ENCODE measurements at places on chromosomes 4 and X.

GRCh38 chr4:52231526-52231925, 180.4 kb downstream of the SPATA18 start:
- DNase-seq = no peak

DNA sequence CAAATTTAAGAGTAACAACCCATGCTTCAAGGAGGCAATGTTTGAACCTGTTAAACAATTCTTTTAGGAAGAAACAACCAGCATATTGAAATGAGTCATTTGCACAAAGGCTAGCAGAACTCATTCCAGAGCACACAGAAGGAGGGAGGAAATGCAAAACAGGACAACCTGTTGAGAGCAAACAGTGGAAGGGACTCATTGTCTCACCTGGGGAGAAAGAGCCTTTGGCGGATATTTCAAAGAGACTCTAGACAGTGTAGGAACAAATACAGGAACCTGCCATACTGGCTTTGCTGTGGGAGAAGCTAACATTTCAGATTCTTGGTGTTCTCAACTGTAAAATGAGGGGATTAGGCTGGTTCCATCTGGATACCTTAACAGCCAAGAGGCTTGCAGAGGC, 14.8 kb upstream of the RASGEF1B start:
- DNase-seq = no peak

DNA sequence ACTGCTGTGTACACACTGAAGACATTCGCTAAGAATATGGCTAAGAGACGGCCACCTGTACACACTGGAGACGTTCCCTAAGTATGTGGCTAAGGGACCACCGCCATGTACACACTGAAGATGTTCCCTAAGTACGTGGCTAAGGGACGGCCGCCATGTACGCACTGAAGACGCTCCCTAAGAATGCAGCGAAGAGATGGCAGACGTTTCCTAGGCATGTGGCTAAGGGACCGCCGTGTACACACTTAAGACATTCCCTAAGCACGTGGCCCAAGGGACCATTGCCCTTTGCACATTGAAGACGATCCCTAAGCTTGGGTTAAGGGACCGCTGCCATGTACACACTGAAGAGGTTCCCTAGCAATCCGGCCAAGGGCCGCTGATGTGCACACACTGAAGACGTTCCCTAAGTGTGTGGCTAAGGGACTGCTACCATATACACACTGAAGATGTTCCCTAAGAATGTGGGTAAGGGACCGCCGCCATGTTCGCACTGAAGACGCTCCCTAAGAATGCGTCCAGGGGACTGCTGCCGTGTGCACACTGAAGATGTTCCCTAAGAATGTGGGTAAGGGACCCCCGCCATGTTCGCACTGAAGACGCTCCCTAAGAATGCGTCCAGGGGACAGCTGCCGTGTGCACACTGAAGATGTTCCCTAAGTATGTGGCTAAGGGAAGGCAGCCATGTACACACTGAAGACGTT, 36.7 kb downstream of the DHRSX start:
- peak; percentile 60 for DNase-seq

- peak; percentile 9 for DNase-seq
Measured at GRCh38 chr4:89055157-89056080, 1.6 kb downstream of the FAM13A start.

- DNase-seq = peak; percentile 24
Measured at GRCh38 chr4:31467781-31468180, 747.6 kb downstream of the PCDH7 start.

DNA sequence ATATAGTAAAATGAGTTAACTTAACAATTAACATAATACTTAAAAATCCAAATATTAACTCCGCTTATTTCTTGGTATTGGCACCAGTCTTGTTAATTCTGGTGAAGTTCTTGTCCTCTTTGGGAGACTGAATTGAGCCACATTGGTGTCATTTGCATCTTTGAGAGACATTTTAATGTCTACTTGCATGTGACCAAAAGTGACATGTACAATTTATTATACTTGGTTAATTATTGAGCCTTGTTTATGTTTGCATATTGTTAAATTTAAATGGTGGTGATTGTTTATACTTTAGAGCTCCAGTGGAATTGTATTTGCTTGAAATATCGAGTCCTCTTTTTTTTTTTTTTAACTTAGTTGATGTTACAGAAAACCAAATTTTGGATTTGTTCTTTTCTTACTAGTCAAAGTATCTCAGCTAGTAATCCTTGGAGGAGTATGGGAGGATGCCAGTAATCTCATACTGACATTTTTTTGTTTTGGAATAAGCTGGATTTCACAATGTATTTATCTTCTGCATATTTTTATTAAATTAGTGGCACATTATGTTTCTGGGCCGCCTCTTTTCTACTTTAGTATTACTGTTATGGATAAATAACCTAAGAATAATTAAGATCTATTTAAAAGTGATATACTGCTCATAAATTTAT, 3.9 kb downstream of the SPCS3 start:
- DNase-seq = no peak

- peak; percentile 15 for DNase-seq
Measured at GRCh38 chrX:144849141-144849540, 398.2 kb upstream of the SPANXN1 start.

- no peak for DNase-seq
Measured at GRCh38 chrX:118506805-118507480, 11.3 kb downstream of the DOCK11 start.

GRCh38 chrX:14564058-14564457, 34.7 kb downstream of the GLRA2 start:
- no peak for DNase-seq

DNA sequence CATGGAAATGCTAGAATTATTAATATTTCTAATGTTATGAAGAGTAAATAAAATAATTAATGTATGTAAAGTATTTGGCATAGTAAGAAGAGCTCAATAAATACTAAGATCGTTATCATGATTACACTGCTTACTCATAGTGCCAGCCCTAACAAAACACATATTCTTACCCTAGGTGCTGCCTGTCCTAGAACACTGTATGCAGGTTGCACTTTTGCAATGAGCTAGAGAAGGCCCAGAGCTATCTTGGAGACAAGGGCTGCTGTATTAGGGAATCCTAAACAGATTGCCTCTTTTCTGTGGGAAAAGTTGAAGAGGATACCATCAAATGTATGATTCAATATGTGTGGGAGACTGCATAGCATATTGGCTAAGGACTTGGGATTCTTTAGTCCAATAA, 48.0 kb upstream of the TMEM164 start:
- no peak for DNase-seq

- DNase-seq = no peak
Measured at GRCh38 chrX:132153166-132153565, 25.3 kb upstream of the FRMD7 start.

- DNase-seq = no peak
Measured at GRCh38 chr4:78796526-78796925, 20.4 kb downstream of the BMP2K start.

DNA sequence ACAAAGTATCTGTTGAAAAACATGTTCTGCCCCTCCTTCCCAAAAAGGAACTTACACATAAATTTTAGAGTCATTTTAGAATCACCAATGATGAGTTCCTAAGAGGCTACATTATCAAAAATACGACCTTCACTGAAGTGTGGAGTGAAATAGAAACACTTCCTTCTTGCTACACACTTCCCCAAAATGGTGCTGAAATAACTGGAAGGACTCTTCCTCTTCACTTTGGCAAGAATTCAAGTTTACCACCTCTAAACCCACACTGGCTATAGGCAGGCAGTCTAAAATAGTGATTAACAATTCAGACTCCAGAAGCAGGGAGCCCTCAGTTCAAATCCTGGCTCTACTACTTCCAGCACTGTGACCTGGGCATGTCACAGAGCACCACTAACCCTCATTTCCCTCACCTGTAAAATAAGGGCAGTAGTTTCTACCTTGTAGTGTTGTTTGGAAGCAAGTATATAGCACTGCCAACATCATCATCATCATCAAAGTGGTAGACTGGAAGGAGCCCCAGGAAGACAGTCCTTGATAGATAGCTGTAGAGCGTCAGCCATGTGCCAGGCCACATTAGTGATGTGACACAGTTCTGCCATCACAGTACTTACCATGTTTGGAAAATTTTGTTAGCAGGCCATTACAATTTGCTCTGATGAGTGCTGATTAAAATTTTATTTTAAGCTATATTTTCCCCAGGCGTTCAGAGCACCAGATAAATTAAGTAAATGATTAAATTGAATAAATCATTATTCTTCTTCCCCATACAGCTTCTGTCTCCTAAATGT, 103.3 kb downstream of the PARM1 start:
- no peak for DNase-seq

GRCh38 chrX:53768451-53768850, 81.9 kb upstream of the HUWE1 start:
- no peak for DNase-seq

- DNase-seq = peak; percentile 56
Measured at GRCh38 chrX:68693481-68694434, 46.3 kb downstream of the STARD8 start.

DNA sequence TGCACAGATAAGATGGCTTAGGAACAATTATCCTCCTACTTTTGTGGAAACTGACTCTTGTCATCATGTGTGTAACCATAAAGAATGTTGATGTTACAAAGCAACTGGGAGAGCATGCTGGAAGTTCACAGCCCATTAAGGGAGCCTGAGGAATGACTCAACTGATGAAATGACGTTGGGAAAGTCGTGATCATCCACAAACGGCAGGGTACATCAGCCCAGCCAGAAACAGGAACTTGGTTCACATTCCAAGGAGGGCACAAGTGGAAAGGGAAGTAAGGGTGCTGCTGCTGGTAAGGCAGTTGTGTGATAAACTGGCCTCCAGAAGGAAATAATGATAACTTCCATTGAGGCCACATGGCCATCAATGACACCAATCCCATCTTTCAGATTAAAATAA, 6.7 kb downstream of the TEC start:
- peak; percentile 69 for DNase-seq

DNA sequence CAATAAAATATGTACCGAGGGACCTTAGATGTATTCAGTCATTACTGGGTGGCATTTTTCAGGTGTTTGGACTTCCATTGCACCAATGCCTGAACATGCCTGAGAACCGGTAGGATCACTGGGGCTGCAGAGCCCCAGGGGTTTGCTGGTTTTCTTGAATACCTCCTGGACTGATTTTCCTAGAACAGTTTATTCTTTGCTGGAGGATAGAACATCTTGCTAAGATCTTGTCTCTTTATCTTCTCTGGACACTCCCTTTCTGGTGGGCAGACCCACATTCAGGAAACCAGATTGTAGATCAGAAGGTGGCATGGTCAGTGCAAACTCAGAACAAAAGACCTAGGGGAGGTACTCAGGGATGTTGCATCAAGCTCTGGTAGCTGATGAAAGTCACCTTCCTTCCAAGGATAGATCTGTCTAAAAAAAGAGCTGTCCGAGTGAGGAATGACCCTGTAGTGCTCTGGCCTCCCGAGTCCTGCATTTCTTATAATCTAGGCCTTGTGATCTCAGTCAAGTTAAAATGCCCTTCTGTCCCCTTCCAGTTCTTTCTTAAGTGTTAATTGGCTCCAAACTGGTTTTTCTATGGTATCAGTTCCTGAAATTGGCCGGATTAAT, 84.8 kb downstream of the CLDN34 start:
- DNase-seq = no peak

GRCh38 chrX:17292111-17292527, 82.9 kb upstream of the NHS start:
- DNase-seq = peak; percentile 36

- peak; percentile 72 for DNase-seq
Measured at GRCh38 chr4:108126806-108127205, 41.9 kb downstream of the LEF1 start.

DNA sequence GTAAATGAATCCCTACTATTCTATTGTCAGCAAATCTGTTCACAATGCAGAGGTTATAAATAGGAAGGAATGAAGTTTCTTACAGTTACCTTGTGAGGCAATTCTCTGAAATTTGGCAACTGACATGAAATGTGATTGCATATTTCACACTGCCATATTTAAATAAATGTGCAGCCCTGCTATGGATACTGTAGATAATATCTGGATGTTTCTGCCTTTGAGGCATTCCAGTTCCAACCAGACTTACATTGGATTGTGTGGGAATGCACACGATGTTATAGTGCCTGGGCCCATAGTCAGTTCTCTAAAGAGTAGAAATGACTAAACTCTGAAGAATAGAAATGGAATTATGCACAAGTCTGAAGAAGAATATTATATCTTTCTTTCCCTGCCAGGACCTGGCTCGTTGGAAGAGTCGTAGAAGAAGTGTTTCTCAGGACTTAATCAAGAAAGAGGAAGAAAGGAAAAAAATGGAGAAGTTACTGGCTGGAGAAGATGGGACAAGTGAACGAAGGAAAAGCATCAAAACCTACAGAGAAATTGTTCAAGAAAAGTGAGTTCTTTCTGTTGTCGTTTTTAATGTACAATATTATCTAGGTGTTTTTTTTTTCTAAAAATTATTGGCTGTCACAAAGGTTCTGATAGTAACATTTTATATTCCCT, 102.7 kb downstream of the PHOX2B start:
- no peak for DNase-seq

DNA sequence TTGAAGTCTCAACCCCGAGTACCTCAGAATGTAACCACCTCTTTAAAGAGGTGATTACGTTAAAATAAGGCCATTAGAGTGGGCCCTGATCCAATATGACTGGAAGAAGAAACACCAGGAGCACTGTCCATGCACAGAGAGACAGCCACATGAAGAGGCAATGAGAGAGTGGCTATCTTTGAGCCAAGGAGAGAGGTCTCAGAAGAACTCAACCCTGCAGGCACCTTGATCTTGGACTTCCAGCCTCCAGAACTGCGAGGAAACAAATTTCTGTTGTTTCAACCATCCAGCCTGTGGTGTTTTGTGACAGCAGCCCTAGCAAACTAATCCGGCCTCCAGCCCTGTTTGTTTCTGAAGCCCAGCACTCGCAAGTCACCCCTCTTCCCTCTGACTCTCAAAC, 46.3 kb upstream of the ADGRG2 start:
- no peak for DNase-seq

- DNase-seq = peak; percentile 75
Measured at GRCh38 chr4:145278341-145279121, 98.1 kb upstream of the OTUD4 start.

- no peak for DNase-seq
Measured at GRCh38 chr4:9765091-9765490, 16.3 kb upstream of the DRD5 start.

DNA sequence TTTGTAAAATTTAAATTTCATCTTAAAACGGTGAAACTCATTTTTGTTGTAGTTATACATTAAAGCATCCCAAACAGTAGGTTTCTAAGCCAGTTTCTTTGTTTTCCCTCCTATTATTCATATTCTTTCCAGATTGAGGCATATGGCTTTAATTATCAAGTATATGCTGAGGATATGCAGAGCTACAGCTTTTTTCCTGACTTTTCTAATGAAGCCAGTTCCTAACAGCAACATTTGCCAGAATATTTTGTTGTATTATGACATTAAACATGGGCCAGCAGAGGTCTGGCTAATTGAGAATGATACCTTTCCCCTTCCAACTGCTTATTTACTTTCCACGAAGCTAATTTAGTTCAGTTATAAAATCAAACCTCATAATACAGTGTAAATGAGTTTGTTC, 75.3 kb downstream of the SLIT2 start:
- DNase-seq = peak; percentile 58

DNA sequence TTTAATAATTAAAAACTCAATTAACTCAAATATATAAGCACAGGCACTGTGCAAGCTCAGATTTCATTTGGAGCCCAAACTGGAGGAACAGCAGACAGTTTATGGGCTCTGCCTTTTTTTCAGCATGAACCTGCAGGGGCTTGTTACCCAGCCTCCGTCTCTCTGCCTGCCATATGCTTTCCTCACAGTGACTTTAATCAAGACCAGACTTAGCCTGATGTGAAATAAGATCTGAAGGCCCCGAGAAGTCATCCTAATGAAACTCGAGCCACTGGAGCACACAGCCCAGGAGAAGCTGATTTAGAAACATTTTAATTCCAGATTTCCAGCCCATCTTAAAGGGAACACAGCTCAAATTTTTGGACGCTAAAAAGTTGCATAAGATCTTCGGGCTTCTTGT, 55.6 kb downstream of the SPATA18 start:
- peak; percentile 65 for DNase-seq

- no peak for DNase-seq
Measured at GRCh38 chr4:161799710-161800109, 364.1 kb downstream of the FSTL5 start.

Data from fibroblast of skin of right biceps (primary cell).